ENCODE measurements at places on chromosomes 4 and X.

DNA sequence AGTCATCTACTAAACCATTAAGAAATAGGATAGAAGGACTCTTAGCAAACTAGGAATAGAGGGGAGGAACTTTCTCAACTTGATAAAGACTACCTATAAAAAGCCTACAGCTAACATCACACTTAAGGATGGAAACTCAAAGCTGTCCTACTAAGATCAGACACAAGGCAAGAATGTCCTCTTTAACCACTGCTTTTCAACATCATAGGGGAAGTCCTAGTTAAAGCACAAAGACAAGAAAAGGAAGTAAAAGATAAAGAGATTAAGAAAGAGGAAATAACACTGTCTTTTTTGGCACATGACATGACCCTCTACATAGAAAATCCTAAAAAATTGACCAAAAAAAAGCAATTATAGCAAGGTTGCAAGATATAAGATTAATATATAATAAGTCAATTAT lies 136.6 kb downstream of the FBXW7 start:
- DNase-seq = no peak

- DNase-seq = no peak
Measured at GRCh38 chr4:76569225-76569624, 134.2 kb downstream of the SHROOM3 start.

- peak; percentile 95 for DNase-seq
Measured at GRCh38 chr4:60611762-60612496, 588.2 kb upstream of the ADGRL3 start.

DNA sequence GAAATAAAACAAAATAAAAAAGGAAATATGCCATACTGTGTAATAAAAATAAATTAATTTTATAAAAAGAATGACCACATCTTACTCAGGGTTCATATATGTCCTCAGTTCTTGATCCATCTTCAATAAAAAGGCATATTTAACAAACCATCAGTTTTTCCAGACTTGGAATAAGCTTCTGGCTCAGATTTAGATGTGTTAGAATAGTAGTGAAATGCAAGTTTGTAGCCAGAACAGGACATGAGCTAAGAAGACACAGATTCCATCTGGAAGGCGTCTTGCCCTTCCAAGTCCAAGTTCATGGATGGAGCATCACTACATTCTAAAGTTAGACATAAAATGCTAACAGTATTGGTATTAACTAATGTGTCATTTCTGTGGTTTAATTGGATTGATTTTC lies 10.3 kb upstream of the LSM6 start:
- DNase-seq = no peak

DNA sequence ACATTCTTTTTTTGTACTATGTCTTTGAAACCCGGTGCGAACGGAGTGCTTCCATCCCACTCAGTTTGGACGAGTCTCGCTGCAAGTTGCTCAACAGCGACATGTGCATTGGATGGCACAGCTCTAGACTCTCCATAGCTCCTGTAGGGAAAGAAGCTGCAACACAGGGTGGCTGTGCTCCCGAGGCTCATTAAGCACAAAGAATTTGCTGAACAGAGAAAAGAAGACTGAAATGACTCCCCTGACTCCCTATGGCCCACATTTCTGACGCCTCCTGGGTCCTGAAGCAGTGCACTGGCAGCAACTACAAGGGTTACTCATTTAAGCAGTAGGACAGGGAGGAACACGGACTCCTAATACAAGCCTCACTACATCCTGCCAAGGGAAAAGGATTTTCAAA lies 127.4 kb downstream of the SH3RF1 start:
- DNase-seq = no peak

DNA sequence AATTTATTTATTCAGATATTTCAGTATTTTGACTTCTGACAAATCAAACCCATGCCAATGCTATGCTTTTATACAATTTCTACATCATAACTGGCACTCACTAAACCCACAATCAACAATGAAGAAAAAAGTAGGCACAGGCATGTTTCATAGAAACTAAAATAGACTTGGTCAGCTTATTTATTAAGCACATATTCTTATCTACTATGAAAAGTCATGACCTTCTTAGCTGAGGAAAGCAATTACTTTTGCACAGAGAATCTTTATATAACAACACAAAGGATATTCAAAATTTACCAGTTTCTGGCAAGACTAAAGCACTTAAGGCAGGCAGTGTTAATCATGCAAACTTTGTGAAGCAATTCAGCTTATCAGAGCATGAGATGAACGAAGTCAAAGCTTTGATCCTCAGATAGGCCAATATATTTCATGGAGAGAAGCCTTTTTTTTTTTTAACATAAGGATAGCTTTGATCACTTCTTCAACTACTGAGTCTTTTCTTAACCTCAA lies 490.6 kb downstream of the INPP4B start:
- DNase-seq = no peak

GRCh38 chr4:152537881-152538280 lies 2.0 kb upstream of the FBXW7 start:
- no peak for DNase-seq

- DNase-seq = no peak
Measured at GRCh38 chrX:155874571-155875244, 6.4 kb upstream of the VAMP7 start.

- peak; percentile 13 for DNase-seq
Measured at GRCh38 chr4:121551881-121552280, 144.9 kb downstream of the ANXA5 start.

GRCh38 chr4:15562114-15562513 lies 92.4 kb downstream of the CC2D2A start:
- peak; percentile 6 for DNase-seq

- no peak for DNase-seq
Measured at GRCh38 chr4:186204686-186205085, 13.3 kb downstream of the CYP4V2 start.

GRCh38 chr4:120520761-120521160 lies 401.8 kb downstream of the PRDM5 start:
- no peak for DNase-seq

DNA sequence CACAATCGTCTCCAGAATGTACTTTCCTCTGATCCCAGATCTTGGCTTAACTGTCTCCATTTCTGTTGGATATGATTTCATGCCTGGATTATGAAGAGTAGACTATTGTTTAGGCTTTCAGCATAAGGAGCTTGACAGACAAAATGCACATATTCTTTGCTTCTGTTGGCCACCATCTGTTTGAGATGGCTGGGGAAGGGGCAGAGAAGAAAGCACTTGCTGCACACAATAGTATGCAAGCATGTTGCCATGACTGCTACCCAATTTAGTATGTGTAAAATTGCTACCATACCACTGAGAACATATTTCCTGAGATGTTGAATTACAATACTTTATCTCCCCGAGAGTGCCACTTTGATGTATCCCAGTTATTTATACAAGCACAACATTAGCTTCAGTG lies 127.9 kb upstream of the BMPR1B start:
- no peak for DNase-seq

- no peak for DNase-seq
Measured at GRCh38 chrX:47576021-47576898, 6.0 kb upstream of the TIMP1 start.

DNA sequence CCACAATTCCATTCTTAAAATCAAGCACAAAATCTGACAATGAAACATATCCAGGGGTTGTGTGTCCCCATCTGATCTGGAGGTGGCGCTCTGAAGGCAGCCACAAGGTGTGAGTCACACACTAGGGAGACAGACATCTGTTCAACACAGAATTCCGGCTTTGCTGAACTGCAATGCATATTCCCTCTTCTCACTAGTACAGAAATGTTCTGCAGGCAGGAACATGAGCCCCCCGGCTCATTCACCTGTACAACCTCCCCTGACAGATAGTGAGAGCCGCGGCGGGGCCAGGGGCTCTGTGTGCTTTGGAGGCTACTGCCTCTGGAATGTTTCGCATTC lies 41.9 kb downstream of the WDR1 start:
- DNase-seq = peak; percentile 46

GRCh38 chrX:129996120-129996519 lies 13.7 kb downstream of the BCORL1 start:
- DNase-seq = peak; percentile 13

GRCh38 chrX:349702-350101 lies 31.1 kb upstream of the GTPBP6 start:
- DNase-seq = no peak

GRCh38 chr4:186190581-186191199 lies 677 bp upstream of the CYP4V2 start:
- no peak for DNase-seq

DNA sequence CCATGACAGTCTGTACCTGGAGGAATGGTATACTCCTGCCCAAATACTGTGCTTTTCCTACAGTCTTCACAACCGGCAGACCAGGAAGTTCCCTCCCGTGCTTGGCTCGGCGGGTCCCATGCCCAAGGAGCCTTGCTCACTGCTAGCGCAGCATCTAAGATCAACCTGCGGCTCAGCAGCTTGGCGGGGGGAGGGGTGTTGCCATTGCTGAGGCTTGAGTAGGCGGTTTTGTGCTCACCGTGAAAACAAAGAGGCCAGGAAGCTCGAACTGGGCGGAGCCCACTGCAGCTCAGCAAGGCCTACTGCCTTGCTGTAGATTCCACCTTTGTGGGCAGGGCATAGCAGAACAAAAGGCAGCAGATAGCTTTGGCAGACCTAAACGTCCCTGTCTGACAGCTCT lies 152.7 kb downstream of the TEX11 start:
- no peak for DNase-seq

- DNase-seq = no peak
Measured at GRCh38 chr4:143701365-143701764, 890 bp upstream of the FREM3 start.

GRCh38 chr4:155522201-155522600 lies 144.4 kb upstream of the GUCY1A1 start:
- DNase-seq = no peak

Data from mammary epithelial cell (primary cell).